Hematopoietic multipotent progenitor cell treated with erythropoietin and hydrocortisone succinate and interleukin-3 and kit ligand, for 17 days (in vitro differentiated cells): ENCODE measurements at places on chromosomes 1 and 21.

GRCh38 chr1:224919508-224919907 is 10.0 kb upstream of the DNAH14 start:
- DNase-seq, result no peak

- DNase-seq, result no peak
These were observed 41.7 kb downstream of the DISP3 start for GRCh38 chr1:11520531-11521233.

GRCh38 chr21:29164323-29164942 is 34.0 kb downstream of the MAP3K7CL start:
- peak; percentile 45 for DNase-seq

- DNase-seq, result no peak
These were observed 8.4 kb upstream of the VCAM1 start for GRCh38 chr1:100710906-100711682.

DNA sequence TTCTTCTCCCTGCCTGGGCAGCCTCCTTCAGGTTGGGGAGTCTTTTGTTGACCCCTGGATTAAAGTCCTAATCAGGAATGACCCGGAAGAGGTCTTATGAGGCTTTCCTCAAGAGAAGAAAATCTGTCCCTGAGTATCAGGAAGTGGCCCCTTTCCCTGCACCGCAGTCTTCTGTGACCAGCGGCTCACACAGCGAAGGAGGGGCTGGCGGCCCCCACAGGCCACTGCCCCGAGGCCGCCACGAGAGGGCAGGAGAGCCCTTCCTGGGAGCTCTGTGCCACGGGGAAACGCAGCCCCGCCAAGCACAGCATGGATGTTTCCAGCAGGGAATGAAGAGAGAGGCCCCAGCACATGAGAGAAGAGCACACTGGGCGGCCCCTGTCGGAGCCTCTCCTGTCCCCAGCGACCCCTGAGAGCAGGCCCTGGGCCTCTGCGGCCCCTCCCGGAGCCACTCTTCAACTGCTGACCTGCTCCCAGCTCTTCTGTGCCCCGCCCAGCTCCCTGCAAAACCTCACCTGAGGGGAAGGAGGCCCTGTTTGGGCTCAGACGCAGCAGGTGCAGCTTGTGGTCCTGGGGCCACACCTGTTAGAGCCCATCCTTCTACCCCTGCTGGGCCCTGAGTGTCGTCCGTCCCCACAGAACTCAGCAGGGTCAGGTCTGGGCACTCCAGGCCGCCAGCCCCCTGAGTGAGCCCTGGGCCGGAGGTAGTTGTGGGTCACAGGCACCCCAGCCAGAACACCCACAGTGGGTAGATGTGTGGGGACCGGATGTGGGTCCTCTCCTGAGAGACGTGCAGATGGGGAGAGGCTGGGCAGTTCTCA is 4.9 kb upstream of the POFUT2 start:
- DNase-seq, result peak; percentile 68

DNA sequence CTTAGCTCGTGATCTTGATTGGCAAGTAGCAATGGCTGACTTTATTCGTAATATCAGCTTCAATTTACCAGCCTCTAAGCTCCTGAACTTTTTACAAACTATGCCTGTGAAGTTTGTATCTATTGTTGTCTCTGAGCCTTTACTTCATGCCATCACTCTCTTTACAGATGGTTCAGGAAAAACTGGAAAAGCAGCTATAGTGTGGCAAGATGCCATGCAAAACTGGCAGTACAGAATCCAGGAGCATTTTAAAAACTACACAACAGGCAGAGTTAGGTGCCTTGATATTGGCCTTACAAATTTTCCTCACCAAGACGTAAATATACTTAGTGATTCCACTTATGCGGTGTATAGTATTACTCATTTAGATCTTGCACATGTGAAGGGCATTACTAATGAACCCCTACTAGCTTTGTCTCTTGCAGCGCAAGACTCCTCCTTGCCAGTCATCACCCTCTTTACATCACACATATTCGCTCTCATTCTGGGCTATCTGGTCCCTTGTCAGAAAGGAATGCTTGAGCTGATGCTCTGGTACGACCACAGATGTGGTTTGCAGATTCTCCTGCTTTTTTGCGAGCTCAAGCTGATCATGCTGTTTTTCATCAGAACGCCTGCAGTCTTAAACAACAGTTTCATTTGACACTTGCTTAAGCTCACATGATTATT is 36.3 kb downstream of the CLCA1 start:
- no peak for DNase-seq

- DNase-seq, result no peak
These were observed at the start of gene ANGPTL1 for GRCh38 chr1:178870944-178871343. Gene ANGPTL1 (minus strand): TSS chr1:178871077. CDS start chr1:178865776, 5,301 bp downstream.

DNA sequence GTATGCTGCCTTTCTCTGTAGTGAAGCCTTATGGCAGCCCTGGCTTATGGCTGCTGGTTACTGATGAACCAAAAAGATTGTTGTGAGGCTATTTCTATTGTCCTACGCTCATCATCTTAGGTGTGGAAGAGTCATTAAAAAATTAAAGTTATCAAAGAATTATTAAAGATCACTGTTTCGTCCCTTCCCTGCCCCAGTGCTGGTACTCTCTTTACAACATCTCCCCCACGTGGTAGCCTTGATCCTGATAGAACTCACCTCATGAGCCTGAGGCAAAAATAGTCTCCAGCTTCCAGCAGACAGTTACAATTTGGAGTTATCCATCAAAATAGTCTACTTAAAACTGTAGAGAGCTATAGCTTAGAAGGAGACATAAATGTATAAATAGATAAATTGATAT is 201.5 kb downstream of the S1PR1 start:
- no peak for DNase-seq

- DNase-seq, result no peak
These were observed 47.8 kb upstream of the ECE1 start for GRCh38 chr1:21337928-21338572.

GRCh38 chr1:29470788-29471119 is 234.4 kb downstream of the PTPRU start:
- no peak for DNase-seq
